ENCODE measurements at places on chromosomes 16 and 17.

DNA sequence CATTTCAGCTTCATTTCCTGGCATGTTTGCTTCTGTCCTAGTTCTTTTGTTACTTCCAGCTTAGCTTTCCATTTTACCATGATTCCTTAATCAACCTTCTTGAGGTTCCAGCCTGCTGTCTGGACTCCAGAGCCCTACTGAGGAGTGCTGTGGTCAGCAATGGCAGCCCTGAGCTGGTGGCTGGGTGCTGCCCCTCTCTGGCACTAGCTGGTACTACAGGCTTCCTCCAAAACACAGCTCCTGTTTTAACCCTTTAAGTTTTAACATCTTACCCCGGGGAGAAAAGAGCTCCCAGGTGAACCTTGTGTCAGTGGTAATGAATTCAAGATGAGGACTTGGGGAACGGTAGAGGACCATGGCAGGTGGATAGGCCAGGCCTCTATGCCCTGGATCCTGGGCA lies 395.5 kb downstream of the TMEM114 start:
- no peak for DNase-seq

DNA sequence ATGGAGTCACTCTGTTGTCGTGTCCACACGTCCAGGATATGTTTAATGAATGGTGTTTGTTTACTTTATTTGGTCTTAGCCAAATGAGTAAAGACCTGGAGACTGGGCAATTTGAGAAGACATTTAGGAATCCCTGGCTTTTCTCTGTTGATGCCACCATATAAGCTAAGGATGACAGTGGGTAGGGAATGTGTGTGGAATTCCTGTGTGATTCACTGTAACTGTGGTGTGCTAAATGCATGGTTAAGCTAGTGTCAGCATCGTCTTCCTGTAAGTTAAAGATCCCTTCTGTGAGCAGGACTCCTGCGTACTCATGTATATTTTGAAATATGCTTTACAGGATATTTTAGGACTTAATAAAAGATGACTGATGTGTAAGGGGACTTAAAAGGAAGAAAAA lies 26.4 kb downstream of the GOSR1 start:
- no peak for DNase-seq

GRCh38 chr16:31118223-31119155 lies 1.0 kb downstream of the KAT8 start:
- peak; percentile 99 for DNase-seq

DNA sequence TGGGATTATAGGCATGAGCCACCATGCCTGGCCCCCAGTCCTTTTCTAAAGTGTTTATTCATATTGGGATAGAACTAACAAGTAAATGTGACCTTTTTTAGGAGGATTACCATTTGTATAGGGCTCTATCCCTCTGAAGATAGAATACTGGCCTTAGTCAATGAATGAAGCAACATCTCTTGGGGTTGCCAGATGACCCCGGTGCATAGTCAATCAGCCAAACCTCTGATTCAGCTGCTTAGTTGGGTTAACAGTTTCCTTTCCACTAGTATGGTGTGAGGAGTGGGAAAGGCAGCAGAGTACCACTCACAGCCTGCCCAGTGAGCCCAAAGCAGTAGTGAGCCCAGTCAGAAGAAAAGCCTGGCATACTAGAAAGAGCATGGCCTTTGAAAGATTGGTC lies 94.6 kb upstream of the TBX2 start:
- no peak for DNase-seq

- no peak for DNase-seq
Measured at GRCh38 chr17:49370971-49371834, 9.2 kb upstream of the ZNF652 start.

GRCh38 chr16:58970775-58971174 lies 236.7 kb upstream of the GOT2 start:
- DNase-seq, result no peak

GRCh38 chr17:44269535-44270240 lies 1.8 kb upstream of the SLC4A1 start:
- no peak for DNase-seq

GRCh38 chr17:16141685-16142084 lies 73.6 kb downstream of the NCOR1 start:
- no peak for DNase-seq

GRCh38 chr17:44854192-44854591 lies 6.5 kb downstream of the HIGD1B start:
- DNase-seq, result no peak

DNA sequence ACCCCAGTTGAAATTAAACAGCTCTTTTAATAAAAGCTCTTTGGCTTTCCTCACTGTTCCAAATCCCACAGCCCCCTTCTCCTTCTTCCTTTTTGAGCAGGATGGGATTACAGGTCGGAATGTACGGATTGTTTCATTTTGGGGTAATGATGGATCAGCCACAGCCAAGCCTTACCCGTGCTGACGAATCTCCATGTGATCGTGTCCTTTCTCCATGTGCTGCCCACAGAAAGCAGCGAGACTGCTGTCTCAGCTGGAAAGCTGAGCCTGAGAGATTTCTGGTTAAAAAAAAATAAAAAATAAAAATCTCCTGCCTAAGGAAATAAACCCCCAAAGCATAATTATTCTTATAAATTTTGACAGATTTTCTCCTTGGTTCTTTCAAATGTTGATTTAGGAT lies 276.6 kb downstream of the CPPED1 start:
- no peak for DNase-seq

- DNase-seq, result no peak
Measured at GRCh38 chr17:27596566-27597187, 34.3 kb upstream of the LGALS9 start.

- DNase-seq, result peak; percentile 9
Measured at GRCh38 chr16:88194397-88195268, 188.1 kb upstream of the ZNF469 start.

DNA sequence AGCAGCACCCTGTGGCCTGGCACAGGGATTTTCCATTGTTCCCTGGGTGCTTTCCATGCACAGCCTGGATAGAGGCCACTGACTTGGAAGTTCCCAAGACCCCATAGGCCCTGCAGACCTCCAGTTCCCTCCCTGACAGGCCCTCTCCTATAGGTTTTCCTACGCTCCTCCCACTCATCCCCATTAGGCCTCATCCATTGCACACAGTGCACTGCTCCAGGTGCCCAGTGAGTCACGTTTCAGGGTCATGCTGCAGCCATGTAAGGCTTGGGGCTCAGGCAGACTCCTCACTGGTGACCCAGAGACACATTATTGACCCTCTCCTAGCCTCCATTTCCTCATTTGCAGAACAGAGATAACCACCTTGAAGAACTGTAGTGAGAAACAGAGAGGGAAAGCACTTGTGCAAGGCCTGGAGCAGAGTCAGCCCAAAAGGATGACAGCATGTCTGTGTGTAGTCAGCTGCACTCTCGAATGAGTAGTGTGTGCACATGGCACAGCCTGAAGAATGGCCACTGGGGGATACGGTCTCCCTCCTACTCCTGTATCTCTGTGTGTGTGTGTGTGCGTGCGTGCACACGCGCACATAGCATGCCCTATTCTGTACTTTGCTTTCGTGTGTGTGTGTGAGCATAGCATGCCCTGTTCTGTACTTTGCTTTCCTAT lies 26.8 kb downstream of the DRC3 start:
- DNase-seq, result no peak

DNA sequence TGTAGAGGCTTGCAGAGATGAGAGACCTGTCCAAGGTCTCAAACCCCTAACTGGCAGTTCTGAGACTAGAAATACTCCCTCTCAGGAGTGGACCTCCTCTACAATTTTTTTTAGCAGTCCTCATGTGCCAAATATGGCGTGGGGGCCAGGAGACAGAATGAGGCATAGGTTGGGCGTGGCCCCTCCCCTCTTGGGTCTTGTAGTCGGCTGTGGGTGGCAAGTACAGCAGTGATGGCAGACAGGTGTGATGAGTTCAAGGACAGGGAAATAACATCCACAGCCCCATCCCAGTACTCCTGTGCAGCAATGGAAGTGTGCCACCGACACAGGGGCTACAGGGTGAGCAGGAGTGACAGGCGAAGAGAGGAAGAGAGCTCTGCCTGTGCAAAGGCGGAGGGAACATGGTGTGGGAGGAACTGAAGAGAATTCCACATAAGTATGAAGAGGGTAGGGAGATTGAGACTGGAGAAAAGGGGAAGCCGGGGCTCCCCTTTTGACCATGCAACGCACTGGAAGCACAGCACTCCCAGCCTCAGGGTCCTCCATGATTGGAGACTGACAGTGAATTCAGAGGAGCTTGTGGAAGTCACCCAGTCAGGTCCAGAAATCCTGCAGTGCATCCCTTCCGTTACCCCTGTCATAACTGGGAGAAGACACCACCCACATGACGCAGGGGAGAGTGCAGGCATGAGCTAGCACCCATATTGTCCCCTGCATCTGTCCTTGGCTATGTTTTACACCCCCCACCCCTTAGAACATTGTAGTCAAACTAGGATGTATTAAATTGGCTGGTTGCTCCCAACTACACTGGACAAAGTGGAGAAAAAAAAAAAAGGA lies 14.8 kb upstream of the CETP start:
- DNase-seq, result peak; percentile 55

DNA sequence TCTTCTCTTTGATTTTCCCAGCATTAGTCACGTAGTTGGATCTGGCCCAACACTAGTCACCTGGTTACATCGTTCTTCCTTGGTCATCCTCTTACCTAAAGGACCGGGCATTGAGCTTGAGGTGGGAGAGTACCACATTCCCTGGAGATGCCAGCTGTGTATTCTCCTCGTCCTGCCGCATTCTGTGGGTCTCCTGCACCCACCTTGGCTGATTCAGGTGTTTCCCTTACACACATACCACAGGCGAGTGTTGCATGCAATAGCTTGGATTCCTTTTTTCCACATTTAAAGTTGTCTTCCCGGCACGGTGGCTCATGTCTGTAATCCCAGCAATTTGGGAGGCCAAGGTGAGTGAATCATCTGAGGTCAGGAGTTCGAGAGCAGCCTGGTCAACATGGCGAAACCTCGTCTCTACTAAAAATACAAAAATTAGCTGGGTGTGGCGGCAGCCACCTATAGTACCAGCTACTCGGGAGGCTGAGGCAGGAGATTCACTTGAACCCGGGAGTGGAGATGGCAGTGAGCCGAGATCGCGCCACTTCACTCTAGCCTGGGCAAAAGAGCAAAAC lies 21.6 kb upstream of the CLEC18C start:
- DNase-seq, result no peak

GRCh38 chr17:39673335-39674081 lies 5.3 kb downstream of the PNMT start:
- no peak for DNase-seq

All from foreskin keratinocyte (primary cell).